Activated CD4-positive, alpha-beta T cell treated with anti-CD3 and anti-CD28 coated beads, Interleukin-2, amount 50 U/mL, for 48 hours (primary cell): ENCODE measurements at places on chromosomes 2 and 18.

- DNase-seq: no peak
These were observed 715.7 kb upstream of the NXPH2 start for GRCh38 chr2:139495851-139496250.

DNA sequence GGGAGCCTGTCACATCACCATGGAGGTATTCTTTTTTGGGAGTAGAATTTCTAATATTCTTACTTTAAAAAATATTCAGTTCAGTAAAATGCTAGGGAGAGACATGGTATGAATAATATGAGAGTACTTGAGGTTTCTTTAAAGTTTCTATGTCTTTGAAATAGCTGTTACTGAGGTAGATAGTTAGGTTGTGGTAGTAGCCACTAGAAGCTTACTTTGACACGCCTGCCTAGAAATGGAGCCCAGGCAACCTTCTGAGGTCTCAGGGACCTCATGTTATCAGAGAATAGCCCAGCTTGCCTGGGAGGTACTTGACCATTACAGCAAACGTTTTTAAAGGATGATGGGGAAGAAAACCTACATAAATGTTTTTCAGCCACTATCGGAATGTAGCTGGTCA lies 131.2 kb downstream of the AGPS start:
- no peak for DNase-seq

DNA sequence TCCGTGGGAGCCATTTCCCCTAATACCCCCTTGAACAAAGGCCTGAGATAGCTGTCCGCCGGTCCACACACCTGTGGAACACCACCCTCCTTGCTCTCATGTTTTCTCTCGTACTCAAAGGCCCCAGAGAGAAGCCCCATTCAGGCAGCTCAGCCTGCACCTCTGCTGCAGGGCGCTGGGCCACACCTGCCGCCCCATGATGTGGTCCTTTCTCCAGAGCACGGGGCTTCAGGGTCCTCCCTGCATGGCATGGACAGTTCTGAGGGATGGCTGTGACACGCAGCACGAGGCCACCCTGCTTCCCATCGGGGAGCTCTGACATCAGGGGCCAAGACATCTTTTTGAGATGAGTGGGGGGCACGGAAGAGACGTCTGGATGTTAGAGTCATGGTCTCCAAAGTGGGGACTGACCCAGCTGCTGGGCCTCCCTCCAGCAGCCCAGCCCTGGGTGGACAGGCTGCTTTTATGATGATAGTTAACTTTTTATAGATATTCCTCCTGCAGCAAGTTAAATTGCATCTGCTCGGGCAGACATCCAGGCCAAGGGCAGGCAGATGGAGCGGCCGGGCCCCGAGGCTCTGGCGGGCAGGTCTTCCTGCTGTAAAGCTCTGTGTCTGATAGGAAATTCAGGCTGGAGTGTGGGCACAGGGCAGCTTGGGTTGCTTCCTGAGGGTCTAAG lies 56.7 kb downstream of the SDC1 start:
- no peak for DNase-seq

DNA sequence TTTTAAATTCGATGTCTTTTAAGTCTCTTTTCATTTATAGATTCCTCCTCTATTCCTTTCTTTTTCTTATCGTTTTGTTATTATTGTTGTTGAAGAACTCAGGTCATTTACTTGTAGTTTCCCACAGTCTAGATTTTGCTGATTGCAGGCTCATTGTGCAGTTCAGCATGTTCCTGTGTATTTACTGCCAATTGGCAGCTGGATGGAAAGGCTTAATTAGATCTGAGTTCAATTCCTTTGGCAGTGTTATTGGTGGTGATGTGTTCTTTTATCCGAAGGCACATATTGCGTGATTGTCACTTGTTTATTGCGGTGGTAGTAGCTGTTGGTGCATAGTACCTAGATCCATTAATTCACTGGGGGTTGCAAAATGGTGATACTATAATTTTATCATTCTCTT lies 180.7 kb downstream of the BABAM2 start:
- no peak for DNase-seq

DNA sequence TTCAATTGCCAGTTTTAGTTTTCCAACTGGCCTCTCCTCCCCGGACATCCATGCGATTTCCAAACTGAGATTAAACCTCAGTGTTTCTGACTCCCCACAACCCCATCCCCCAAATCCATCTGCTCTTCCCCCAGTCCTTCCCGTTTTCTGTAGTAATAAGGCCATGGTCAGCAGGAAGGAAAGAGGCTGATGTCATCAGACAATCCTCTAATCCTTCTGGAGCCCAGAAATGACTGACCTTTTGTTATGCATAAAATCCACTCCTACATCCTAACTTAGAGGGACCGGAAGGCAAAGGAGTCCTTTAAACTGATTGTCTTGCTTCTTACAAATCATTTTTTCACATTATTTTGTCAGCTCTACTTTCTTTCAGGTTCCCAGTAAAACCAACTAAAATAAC lies 155.8 kb downstream of the INO80D start:
- DNase-seq: no peak

DNA sequence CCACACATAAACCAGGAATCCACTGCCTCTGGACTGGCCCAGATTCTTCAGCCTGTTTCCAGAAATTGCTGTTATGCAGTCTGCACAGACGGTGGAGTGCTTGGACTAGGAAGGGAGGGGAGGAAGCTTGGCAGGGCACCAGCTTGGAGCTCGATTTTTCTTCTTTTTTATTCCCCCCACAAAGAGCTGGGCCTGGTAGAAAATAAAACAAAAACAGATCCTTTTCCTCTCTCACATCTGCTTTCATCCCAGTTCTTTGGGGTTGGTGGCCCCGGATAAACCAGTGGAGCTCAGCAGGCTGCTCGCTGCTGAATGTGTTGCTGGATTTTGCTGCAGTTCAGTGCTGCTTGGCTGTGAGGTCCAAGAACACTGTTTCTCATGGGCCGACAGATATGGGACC lies 16.0 kb downstream of the LRRTM1 start:
- DNase-seq: no peak

GRCh38 chr2:147679191-147679954 lies 165.5 kb upstream of the ACVR2A start:
- DNase-seq: no peak

- DNase-seq: no peak
These were observed at the start of gene IL36G for GRCh38 chr2:112977559-112978056. TSS of gene IL36G (plus strand) at chr2:112978006. CDS start at chr2:112978639, 633 bp downstream.

GRCh38 chr2:36477315-36477714 lies 120.7 kb downstream of the FEZ2 start:
- DNase-seq: no peak

- DNase-seq: no peak
These were observed 221.6 kb downstream of the LPIN1 start for GRCh38 chr2:11967946-11968465.

DNA sequence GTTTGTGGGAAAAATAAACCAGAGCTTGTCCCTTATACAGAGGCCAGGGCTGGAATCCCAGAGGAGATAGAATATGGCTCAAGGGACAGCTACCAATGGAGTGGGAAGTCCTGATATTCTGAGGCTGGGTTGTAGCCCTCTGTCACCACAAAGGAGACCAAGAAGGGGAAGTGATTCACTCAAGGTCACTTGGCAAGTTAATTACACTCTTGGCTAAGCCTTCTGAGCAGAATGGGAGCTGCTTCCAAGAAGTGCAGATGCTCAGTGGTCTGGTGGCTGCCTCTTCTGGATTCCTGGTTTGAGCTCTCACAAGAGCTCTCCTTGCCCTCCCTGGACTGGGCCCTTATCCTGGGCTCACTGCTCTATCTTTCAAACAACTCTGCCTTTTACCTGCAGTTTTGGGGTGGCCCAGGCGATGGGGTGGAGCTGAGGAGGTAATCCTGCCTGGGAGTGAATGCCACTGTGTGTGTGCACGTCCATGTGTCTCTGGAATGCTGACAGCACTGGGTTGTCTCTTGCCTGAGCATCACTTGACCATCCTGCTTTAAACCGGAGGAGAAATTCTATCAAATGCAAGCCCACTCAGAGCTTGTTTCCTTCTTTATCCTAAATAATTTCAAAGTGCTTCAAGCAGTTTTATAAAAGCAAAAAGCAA lies 168.2 kb downstream of the KCNS3 start:
- DNase-seq: no peak

DNA sequence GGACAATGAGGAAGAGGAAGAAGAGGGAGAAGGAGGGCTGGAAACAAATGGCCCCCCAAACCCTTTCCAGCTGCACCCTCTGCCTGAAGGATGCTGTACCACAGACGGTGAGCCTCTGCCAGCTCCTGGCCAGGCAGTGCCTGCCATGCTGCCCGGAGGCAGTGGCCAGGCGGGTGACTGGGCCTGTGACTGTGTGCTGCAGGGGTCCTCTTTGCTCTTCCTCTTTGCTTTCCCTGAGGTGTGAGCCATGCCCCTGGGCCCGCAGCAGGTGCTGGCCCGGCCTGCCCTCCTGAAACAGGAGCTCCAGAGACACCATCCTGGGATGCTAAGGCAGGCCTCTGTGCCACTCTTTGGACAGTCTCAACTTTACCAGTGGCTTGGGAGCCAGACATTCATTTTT lies 28.6 kb downstream of the GREB1 start:
- DNase-seq: no peak

- peak; percentile 53 for DNase-seq
These were observed 69.6 kb downstream of the EML4 start for GRCh38 chr2:42238644-42239288.

DNA sequence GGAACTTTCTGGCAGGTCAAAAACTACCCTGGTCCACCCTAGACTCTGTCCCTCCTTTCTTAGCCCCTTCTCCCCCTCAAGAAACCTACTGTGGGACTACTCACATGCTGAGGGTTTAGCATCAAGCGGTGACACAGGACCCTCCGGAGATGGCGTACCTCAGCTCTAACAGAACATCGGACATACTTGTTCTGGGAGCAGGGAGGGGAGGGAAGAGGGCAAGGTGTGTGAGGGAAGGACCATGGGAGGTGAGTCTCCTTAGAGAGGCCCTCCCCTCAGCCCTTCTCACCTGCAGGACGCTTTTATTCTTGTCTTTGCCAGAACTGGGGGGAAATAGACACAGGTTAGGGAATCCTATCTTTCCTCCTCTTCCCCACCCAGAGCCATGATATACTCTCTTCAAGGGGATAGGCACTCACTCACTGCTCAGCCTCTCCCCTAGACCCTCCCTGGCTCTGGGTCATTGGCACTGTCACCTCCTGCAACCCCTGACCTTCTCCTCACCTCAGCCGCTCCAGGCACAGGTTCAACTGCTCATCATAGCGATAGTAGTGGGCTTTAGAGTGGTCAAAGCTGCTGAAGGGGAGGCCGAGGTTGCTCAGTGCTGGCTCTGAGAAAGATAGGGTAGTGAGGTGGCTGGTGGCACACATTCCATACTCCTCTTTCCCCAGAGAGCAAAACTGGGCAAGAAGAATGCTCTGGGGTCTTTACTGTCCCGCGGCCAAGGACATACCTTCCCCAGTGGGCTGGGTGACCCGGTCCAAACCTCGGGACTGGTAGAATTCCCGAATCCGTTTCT lies 1.8 kb downstream of the PCGF1 start:
- no peak for DNase-seq

GRCh38 chr2:60502144-60502543 lies 51.3 kb downstream of the BCL11A start:
- DNase-seq: no peak

GRCh38 chr18:78151948-78152725 lies 827.5 kb upstream of the SALL3 start:
- DNase-seq: no peak

DNA sequence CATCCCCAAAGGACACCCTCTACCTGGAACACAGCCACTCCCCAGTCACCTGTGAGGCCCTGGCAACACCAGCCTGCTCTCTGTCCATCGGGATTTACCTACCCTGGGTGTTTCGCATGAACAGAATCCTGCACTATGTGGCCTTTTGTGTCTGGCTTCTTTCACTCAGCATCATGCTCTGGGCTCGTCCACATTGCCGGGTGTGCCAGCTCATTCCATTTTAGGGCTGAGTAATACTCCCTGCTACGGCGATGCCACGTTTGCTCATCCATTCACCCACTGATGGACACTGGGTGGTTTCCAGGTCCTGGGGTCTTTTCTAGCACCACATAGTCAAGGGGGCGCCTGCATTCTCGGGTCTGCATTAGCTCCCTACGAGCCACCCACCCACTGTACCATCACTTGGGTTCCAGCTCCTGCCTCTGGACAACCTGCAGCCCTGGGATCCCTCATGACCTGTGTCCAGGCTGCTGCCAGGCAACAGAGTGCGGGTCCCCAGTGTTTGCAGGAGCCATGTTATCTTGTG lies 22.0 kb downstream of the KCNF1 start:
- DNase-seq: no peak
